CD4-positive, alpha-beta T cell treated with Interleukin-4 for 4 hours (primary cell): ENCODE measurements at places on chromosomes 11 and 22.

DNA sequence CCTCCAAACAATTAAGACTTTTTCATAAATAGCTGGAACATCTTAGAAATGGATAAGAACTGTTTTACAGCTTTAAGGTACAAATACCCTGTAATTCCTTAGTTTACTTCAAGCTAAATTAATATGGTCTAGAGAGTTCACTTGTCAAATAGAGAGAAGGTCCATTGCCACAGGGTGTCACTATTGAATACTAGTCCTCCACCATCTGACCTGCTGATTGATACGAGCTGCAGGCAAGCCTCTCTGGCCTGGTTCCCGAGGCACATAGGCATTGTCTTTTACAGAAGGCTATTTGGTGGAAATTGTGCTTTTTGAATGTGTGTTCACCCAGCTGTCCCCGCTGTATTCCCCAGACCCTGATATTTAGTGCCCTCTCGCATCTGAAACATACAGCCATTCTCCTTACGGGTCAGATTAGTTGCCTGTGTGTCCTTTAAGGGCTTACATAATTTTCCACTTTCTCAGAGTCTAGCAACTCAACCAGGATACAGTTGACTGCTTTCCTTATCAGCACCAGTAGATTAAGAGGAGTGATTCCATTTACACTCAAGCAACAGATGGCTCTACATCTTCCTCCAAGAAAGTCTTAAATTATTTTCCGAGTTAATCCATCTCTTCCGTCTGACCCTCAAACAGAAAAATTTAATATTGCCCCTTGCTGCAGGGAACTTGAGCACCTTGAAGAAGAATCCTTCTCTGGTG is 788.8 kb upstream of the FAT3 start:
- DNase-seq: no peak

- no peak for DNase-seq
These were observed 20.4 kb downstream of the FBXO7 start for GRCh38 chr22:32494971-32495370.

DNA sequence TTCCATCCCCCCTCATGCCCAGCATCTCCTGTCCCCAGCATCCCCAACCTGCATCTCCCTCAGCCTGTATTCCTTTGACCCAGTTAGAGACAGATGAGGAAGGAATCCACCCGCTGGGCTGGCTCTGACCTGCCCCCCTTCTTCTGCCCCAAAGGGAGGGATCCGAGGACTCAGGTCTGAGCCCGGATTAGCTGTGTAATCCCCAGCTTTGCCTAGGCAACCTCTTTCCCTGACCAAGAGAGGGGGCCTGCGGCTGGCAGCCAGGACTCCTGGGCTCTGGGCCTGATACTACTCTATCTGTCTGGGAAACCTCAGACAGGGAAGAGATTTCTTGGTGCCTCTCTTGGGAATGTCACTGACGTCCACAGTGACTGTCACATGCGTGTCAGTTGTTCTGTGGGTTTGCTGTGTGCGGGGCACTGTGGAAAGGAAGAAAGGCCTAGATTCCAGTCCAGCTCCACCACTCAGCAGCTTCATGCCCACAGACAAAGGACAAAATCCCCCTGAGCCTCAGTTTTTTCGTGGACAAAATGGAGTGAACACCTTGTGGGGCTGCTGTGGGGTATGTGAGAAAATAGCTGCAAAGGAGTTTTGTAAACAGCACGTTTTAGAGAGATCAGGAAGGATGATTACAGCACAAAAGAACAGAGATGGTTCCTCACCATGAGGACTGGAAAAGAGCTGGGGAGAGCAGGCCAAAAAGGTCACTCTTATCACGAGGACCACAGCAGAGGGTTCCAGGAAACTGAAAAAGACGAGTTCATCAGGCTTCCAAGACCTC is 1.3 kb upstream of the NDUFV1 start:
- no peak for DNase-seq

- no peak for DNase-seq
These were observed 14.8 kb upstream of the TSPAN18 start for GRCh38 chr11:44711787-44712608.

DNA sequence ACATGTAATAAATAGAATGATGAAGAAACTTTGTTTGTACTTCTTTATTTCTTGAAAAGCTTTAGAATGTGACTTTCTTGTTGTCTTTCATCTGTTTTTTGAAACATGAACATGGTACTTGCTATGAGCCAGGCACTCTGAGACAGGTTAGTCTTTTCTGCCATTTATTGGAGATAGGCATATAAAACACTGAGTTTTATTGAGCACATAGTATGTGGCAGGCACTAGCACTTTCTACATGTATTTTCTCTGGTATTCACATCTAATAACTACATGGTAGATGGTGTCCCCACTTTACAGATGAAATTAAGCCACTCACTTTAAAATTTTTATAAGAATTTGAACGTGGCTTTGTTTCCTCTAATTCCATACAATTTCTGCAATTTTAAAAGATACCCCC is 7.7 kb upstream of the ANKRD42 start:
- no peak for DNase-seq

DNA sequence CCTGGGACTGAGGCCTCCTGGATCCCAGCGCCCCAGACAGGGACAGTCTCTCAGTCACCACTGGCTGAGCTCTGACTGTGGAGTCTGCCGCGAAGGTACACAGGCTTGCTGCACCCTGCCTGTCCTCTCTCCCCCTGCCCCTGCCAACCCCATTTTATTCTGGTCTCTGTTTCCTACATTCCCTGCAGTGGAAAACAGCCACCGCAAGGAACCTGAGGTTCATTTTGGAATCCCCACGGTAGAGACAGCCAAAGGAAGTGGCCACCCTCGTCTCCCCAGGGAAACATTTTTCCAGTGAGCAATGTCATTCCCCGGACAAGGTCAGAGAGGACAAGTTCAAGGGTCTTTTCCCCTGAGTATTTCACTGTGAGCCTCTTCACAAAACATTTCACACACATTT is 56.6 kb downstream of the FBXO7 start:
- no peak for DNase-seq

DNA sequence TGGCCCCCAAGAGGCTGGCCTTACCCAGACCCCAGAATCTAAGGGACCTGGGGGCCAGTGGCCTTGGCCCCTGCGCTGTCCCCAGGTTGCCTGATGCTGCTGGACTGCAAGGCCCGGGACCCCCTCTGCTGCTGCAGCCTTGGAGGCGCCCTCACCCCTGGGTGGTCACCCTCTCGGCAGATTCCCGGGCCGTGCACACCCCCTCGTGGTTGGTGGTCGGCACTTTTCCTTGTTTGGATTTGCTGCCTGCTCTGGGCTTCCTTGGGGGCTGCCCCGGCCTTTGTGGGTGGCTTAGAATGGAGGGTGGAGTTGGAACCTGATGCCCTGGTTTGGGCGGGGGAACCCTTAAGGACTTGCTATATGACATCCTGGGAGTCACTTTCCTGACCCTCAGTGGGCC is 5.3 kb downstream of the RIN1 start:
- DNase-seq: no peak

DNA sequence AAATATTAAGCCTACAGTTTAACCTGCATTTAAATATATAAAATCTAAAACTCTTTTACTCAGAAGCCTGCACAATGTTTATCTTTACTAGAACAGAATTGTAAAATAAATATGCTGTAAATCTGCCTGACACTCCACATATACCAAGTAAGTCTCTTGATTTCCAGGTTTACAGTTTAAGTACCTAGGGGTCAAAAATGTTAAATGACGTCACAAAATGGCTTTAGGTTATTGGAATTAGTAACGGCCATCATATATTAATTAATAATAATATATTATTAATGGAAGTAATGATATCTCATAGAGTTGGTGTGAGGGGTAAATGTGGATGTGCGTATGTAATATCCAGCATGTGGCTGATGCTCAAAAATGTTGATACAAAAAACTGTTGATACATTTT is 114.8 kb upstream of the ANO5 start:
- DNase-seq: no peak
